Urinary bladder (tissue), 4 donors: ENCODE measurements at places on chromosomes 1 and 21.

DNA sequence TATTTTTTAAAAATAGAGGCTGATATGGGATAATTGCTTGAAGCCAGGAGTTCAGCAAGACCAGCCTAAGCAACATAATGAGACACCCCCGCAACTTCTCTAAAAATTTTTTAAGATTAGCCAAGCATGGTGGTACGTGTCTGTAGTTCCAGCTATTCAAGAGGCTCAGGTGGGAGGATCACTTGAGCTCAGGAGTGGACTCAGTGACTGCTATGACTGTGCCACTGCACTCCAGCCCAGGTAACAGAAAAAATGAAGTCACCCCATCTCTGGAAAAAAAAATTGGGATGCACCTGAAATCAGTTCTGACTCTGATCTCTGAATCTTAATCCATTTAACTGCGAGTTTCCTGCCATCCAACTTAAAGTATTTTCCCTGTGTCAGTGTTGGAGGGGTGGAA, 124.2 kb downstream of the MRPS6 start:
- no peak for DNase-seq

DNA sequence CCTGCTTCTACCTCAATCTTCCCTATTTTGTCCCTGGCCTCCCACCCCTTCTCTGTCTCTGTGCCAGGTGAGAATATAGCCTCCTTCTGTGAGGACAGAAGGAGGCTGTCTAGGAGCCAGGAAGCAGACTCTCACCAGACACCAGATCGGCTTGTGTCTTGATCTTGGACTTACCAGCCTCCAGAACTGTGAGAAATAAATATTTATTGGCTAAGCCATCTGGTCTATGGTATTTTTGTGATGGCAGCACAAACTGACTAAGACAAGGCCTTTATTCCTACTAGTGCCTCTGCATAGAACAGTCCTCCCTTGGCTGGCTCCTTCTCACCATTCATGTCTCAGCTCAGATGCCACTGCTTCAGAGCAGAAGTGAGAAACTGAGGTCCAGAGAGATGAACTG, 1.9 kb downstream of the GPN2 start:
- no peak for DNase-seq

GRCh38 chr1:159598196-159598595, 10.6 kb downstream of the APCS start:
- no peak for DNase-seq

DNA sequence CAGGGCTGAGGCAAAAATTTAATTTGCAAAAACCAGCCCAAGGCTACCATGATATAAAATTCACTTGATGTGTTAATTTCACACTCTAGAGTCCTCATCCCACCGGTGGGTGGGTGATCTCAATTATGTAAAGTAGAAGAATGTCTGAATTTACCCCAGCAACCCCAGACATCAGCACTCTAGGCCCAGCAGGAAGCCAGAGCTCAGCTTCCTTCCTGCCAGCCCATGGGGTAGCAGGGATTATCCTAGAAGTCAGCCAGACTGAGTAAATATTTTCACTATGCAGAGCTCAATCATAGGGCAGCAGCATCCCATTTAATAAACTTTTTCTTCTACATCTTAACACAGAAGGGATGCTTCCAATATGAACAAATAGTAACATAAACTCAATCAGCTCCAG, 71.0 kb downstream of the SIPA1L2 start:
- no peak for DNase-seq

DNA sequence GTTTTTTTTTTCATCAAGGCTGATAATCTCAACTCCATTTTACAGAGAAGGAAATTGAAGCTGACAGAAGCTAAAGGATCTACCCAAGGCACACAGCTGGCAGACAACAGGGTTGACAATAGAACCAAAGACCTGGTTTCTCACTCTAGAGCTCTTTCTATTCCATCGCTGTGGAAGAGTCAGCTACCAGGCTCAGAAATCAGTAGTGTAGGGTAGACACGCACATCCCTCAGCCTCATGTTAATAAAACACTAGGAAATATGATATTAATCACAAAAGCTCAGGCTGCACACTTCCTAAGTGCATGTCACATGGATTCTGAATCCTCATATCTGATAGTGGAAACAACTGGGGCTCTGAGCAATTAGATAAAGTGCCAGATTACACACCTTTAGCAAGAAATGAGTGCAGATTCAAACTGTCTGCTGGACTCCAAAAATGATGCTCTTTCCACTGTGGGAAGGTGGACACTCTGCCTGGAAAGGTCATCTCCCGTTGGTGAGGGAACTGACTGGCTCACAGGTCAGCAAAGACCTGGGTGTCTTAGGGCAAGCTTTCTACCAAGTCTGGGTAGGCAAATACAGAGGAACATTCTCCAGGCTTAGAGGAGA, 139.1 kb downstream of the TGFBR3 start:
- DNase-seq: no peak

DNA sequence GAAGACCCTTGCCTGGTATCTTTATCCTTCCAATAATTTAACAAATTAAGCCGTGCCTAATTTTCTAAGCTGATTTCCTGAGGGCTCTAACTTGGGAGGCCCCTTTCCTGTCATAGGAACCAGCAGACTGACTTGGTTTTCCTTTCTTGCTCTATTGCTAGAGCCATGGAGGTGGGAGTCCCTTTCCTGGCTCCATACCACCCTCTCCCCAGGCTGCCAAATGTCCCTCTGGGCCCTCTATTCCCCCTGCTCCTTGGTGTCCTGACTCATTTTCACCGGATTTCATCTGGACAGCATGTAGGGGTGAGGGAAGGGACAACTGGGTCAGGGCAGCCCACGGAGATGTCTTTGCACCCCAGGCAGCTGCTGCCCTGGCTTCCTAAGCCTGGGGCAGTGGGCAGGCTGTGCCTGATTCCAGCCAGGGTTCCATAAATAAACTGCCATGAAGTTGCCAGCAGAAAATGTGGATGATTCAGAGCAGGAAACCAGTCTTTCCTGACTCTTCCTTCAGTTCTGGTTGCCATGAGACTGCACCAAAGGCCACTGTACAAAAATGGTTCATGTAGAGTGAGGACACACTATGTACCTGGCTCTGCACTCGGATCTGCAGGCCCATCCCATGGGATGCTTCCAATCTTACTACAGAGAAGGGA, 38.0 kb upstream of the SERBP1 start:
- DNase-seq: no peak

GRCh38 chr1:214199585-214199984, 81.4 kb upstream of the SMYD2 start:
- no peak for DNase-seq

DNA sequence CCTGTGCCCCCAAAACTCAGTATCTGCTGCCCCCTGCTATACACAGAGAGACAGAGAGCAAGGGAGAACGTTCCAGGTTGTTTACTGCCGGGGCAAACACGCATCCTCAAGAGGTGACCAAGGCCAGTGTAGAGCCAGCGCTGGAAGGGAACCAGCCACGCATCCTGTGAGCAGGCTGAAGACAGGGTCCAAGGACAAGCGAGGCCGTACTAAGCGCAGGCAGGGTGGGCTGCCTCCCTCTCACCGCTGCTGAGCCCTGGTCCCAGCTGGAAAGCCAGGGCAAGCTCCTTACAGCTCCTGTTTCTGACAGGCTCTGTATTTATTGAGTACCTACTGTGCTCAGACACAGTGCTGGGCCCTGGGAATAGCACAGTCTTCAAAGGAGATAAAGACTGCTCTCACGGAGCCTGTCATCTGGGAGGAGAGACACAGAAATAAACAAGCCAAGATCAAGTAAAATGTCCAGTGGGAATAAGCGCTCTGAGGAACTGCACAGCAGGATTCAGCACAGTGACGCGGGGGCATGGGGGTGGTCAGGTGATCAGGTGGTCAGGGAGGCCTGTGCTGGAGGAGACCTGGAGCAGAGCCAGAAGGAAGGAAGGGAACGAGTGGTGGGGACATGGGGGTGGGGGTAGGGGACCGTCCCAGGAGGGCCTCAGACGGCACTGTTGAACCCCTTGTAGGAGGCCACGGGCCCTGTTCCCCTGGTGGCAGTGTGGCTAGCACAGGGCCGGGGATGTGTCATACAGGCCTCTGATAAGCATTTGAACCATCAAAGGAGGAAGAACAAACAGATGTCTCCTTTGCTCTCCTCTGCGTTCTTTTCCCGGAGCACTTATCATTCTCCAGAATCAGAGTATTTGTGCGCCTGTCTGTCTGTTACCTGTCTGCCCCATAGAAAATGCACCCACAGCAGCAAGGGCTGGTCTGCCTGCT, 37.8 kb upstream of the EFHD2 start:
- DNase-seq: no peak

DNA sequence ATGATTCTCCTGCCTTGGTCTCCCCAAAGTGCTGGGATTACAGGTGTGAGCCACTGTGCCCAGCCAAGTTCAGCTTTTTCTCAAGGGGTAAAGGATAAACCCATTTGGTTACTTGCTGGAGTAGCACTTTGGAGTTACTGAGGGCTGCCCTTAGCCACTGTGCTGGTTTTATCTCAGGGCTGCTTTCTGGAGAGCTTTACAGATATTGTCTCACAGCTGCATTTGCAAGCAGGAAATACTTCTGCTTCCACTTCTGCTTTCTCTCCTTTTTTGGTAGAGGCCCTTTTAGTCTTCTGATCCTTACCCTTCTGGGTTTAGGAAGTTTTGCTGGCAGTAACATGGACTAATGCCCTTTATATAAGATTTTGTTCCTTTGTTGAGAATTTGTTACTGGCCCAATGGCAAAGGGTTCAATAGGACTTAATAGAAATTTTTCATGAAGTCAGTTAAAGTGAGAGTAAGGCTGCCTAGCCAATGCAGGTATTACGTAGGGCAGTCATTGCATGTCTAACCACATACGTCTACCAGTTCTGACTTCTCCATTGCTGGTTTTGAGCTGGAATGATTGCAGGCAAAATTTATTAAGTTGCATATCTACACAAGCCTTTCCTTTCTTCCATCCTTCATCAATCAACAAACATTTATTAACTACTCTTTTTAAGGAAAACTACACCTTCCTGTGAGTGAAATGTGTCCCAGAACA, 24.4 kb downstream of the CAP1 start:
- no peak for DNase-seq
